Cardiac muscle cell (in vitro differentiated cells and primary cell): ENCODE measurements at places on chromosomes 7 and 10. TPM values are rescaled to one million over a fixed set of nuclear protein-coding genes. Genes with fewer than 3 reads are reported as not detected.

- DNase-seq, result no peak
Measured at GRCh38 chr10:34644224-34644623, 170.9 kb downstream of the PARD3 start.

GRCh38 chr10:128875956-128876736 is 590.9 kb upstream of the MGMT start:
- peak; percentile 80 for DNase-seq

DNA sequence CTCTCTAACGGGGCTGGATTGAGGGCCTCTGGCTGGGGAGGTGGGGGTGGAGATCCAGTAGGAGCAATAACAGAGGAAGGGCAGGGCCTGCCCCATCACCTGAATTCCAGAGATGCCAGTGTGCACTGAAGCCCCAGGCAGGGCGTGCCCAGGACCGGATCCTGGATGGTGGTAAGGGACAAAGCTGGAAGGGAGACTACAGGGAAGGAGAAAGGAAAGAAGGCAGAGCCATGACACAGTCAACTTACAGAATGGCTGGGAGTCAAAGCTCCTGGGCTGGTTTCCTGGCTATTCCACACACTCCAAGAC is 666 bp downstream of the TMEM139 start:
- no peak for DNase-seq

The LRRC61 gene
- total RNA-seq, result 34.0 and 34.5 TPM in 2 replicates

The PNLIPRP3 gene
- total RNA-seq, result not detected in 2 replicates

DNA sequence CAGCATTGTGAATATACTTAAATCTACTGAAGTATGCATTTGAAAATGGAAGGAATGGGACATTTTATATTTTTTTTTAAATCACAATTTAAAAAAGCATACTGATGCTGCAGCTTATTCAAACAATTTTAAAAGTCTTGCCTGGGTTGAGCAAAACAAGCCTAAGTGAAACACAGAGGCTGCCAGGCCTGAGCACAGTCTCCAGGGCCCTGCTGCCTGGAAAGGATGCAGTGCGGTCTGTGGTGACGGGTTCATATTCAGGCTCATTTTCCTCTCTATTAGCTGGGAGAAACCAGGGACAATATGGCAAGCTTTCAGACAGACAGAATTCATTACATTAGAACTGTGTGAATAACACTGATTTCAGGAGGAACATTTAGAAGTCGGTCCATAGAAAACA is 251.9 kb downstream of the COBL start:
- DNase-seq, result no peak

- DNase-seq, result no peak
Measured at GRCh38 chr7:12764458-12764891, 77.0 kb downstream of the ARL4A start.

- no peak for DNase-seq
Measured at GRCh38 chr10:71776481-71776925, 3.2 kb upstream of the VSIR start.

The TRPV6 gene
- total RNA-seq, result 0.11 and 1.9 TPM in 2 replicates
